ENCODE measurements at places on chromosomes 12 and 14.

DNA sequence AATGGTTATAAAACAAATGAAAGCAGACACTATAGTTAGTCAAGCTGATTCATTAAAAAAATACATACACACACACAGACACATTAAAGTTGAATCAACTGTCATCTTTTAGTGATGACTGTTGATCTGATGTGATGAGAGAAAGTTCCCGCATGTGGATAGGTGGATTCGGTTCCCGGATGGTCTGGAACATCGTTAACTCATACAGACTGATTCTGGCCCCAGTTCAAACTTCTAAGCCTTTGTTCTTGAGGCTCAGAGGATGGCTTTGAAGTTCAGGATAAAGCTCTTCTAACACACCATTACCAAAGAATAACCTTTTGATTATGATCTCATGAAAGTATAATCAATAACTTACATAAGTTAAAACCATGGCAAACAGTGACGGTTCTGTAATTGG, 27.5 kb downstream of the WIF1 start:
- DNase-seq, result no peak

GRCh38 chr12:19967431-19967830, 400.9 kb upstream of the PDE3A start:
- DNase-seq, result no peak

GRCh38 chr12:113186666-113187325, 1.3 kb downstream of the RITA1 start:
- DNase-seq, result peak; percentile 83

DNA sequence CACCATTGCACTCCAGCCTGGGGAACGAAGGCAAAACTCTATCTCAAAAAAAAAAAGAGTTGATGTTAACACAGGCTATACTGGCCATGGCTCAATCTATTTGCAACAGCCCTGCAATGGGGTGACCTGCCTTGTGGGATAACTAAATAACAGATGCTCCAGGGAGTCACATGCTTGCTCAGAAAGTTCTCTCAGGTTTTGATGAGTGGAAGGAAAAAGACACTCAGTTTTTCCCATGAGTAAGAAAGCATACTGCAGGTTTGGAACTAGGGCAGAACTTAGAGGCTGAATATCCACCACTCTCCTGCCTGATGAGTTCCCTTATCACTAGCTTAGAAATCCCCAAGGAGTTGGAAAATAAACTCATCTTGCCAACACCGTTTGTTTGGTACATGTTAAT, 16.9 kb downstream of the WSB2 start:
- DNase-seq, result no peak

- DNase-seq, result no peak
Observed at GRCh38 chr14:92987713-92988510, 65.0 kb downstream of the CHGA start.

GRCh38 chr12:12445882-12446181, 89.0 kb downstream of the BORCS5 start:
- no peak for DNase-seq

DNA sequence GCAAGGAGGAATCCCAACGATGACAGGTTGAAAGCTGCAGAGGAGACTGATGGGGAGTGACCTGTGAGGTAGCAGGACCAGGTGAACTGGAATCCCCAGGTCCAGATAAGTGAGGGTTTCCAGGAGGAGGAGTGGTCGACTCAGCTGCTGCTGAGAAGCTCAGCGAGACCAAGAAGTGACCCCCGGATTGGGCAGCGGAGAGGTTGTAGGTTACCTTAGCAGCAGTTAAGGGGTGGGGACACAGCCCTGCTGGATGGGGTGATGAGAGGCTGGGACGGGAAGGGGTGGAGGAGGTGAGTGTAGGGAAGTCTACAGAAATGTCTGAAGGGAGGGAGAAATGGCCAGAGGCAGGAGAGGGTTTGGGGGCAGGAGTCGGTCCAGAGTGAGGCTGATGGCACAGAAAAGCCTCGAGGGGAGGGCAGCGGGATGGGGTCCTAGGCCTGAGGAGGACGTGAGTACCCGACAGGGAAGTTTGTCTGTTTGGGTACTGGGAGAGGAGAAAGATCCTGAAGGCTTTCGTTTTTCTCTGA, 2.6 kb upstream of the RCOR1 start:
- DNase-seq, result no peak

GRCh38 chr12:93311827-93312226, 65.9 kb upstream of the NUDT4 start:
- DNase-seq, result no peak

GRCh38 chr12:52945389-52946232, 3.3 kb upstream of the KRT18 start:
- peak; percentile 90 for DNase-seq

- DNase-seq, result no peak
Observed at GRCh38 chr12:48999371-49000131, at the start of gene DDN. TSS of gene DDN (minus strand) at chr12:48999375. CDS start at chr12:48999287, 88 bp downstream.

- DNase-seq, result no peak
Observed at GRCh38 chr12:111283521-111283920, 85.4 kb downstream of the PHETA1 start.

- no peak for DNase-seq
Observed at GRCh38 chr14:52078721-52079120, 9.9 kb upstream of the NID2 start.

DNA sequence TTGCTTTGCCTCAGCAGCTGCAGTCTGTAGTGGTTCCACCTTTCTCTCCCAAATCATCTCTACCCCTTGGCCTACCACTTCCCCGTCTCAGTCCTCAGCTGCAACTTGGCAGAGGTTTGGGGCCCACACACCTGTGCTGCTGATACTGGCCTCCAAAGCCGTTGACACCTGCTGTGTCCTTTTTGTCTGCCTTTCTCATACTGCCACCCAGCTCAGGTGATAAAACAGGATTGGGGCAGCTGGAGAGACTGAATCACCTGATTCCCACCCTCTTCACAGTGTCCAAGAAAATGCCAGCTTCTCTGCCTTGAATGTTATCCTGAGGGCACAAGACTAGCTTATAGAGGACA, 103.7 kb downstream of the ETV6 start:
- DNase-seq, result no peak

- DNase-seq, result no peak
Observed at GRCh38 chr12:27524839-27525753, 1.1 kb downstream of the PPFIBP1 start.

DNA sequence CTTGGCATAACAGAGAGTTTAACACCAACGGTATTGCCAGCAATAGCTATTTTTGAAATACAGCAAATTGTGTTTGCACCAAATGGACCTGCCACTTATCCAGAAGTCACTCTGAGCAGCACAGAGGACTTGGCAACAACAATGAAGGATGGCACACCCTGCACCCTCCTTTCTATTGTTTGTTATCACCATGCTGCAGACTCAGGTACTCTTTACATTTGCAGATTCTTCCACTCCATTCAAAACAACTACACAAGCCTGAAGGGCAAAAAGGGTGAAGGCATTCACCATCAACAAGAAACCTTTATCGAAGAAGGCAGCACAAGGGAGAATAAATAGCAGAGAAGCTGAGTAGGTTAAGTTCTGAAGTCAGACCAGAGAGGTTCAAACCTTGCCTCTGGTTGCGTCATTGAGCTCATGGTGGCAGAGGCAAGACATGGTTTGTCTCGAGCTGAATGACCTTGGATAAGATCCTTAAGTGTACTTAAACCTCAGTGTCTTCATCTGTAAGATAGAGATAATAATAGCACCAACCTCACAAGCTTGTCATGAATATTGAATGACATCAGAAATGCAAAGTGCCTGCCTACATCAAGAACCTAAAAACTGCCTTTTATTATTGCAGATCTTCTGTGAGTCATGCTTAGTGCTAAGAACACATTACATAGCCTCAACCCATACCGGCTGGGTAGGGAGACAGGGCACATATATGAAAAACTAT, 1.4 kb upstream of the ACSM4 start:
- DNase-seq, result no peak

GRCh38 chr12:22683131-22683530, 58.2 kb downstream of the ETNK1 start:
- DNase-seq, result no peak

- no peak for DNase-seq
Observed at GRCh38 chr12:96979532-96979931, 72.5 kb downstream of the NEDD1 start.

GRCh38 chr12:42477941-42478340, 111.6 kb downstream of the PRICKLE1 start:
- DNase-seq, result no peak

DNA sequence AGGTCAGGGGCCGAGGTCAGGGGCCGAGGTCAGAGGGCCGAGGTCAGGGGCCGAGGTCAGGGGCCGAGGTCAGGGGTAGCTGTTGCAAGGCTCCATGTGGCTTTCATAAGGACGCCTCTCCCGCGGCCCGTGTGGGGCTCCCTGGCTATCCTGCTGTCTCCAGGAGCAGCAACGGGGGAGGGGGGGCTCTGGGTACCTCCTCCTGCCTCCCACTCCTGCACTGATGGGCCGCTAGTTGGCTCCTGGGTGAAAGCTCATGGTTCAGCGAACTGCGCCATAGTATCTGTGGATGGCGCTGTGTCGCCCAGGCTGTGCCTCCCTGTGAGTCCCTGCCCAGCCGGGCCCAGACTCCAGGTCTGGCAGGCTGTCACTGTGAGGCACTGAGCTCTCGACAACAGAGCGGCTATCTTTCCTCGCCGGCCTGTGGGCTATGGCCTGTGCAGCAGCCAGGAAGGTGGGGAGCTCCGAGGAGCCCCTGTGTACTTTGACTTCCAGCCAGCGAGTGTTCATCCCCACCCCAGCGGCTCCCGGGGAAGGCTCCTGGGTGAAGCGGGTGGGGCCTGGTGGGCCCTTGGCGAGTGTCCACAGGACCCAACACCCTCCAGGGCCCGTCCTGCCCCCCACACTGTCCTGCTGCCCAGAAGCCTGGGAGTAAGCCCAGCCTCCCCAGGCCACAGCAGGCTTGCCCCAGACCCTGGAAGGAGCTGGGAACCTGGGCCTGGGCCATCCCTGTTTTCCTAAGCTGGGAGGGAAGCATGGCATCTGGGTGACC, 8.1 kb downstream of the RFLNA start:
- DNase-seq, result no peak

DNA sequence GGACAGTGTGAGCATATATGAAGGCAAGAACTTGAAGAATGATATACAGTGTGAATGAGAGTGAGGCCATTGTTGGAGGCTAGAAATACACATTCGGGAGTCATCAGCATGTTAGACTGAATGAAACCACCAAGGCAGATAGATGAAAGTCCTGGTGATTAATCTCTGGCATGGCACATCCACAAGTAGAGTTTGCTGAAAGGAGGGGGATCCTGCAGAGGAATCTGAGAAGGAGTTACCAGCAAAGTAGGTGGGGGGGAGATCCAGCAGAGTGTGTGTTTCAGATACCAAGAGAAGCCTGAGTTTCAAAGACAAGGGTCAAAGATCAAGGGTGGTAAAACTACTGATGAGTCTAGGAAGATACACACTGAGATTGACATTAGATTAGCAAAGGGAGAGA, 426.7 kb upstream of the DCN start:
- DNase-seq, result no peak

DNA sequence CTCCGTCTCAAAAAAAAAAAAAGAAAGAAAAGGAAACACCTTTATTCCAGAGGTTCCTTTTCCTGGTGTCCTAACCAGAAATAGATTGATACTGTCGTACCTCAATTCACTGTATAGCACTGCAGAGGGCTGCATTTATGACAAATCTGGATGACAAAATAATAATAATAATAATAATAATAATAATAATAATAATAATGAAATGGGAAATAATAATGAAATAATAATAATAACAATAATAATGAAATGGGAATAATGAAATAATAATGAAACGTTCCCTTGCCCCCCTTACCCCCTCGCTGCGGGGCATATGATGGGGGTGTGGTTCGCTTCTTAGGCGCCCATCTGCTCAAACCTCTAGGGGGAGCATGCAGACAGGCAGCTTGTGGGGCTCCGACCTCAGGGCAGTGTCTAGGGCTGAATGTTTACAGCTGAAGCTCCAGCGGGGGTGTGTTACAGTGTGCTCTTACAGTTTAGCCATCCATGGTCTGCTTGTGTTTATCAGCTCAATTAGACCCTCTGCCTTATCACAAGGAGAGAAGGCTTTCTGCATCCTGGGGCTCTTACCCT, 1088.3 kb upstream of the SEL1L start:
- DNase-seq, result no peak

- no peak for DNase-seq
Observed at GRCh38 chr12:41304526-41304925, 116.4 kb downstream of the PDZRN4 start.

DNA sequence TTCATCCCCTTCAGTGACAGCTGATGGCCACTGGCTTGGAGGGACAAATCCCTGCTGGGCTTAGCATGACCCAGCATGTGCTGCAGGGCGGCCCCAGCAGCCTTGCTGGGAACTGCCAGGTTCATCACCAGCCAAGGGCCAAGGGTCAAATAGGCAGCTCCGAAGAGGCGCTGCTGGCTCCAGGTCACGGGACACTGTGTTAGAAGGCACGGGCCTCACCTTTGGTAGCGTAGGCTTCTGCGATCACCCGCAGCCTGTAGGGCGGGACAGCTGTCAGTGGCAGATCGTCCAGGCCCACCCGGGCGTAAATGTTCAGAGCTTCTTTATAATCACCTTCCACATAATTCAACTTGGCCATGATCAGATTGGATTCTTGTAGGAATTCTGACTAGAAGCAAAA, 35.7 kb downstream of the TTC7B start:
- DNase-seq, result peak; percentile 96

DNA sequence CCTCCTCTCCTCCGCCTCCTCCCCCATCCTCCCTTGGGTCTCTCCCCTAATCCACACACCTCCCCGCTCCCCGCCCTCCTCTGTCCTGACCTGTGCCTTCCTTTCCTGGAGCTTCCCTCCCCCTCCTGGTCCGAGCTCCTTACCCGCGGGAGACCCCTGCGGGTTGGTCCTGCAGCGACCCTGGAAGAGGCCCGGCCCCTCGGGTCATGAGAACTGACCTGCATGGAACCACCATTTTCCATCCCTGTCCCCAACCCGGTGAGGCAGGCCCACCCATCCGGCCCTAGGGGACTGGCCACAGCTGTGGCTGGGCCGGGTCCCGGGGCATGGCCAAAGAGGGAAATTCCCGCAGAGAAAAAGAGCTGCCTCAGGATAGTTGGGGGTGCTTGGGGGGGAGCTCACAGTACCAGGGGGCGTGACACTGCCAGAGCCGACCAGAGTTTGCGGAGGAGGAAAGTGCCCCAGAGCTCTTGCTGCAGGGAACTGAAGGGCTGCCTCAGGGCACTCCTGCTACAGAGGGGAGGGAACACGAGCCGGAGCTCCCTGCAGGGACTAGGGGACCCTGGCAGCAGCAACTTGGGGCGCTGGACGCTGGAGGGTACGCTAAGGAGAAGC, 613 bp downstream of the ARHGEF40 start:
- no peak for DNase-seq

DNA sequence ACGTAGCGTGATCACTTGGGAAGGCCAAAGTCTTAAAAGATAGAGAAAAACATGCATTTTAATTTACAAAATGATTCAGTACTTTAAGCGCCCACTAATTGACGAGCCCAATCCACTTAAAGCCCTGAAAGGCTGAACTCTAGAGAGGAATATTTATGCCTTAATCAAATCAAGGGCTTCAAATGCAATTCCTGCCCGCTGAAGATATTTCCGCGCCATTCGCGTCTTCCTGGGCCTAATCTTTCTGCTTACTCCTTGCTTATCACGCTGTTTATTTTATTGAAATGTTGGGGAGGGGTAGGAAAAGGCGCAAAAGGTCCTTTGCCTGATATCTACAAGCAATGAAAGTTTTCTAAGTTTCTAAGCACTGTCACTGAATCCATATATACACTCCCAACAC, 4.0 kb downstream of the TBX3 start:
- DNase-seq, result no peak

All from left lobe of liver (tissue), 2 donors.